NCI-H1048 (cell line): ENCODE measurements at places on chromosomes 3 and 15.

DNA sequence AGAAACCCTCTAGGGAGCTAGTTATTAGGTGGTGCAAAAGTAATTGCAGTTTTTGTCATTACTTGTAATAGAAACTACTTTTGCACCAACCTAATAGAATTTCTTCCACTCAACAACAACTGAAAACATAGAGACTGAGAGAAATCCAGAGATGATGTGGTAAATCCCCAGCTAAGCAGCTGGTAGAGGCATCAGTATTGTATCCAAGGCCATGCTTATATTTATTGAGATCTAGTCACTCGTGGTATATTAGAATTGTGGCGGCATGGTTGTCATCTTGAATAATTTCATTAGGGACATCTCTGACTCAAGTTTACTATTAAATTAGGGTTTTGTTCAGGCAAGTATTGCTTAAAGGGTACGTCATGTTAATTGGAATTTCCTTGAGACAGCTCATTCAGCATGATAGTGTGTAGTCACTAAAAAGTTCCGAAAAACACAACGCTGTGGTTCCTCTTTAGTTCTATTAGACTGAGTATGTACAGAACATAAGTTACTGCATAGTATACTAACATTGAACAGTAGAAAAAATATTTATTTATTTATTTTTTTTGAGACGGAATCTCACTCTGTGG, 35.3 kb downstream of the PAK2 start:
- DNase-seq, result no peak

DNA sequence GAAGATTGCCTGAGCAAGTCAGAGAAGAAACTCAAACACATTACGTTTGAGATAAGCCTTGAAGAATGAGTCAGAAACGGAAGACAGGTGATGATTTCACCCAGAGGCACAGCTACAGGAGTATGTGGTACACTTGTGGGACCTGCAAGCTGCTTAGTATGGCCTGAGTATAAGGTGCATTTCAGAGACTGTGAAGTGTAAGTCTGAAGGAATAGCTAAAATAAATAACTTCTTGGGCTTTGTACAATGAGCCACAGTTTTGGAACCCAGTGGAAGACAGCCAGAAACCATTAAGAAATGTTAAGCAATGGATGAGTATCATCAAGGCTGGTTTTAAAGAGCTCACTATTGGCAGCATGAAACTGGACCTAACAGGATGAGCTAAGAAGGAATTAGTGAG, 826.2 kb downstream of the ROBO1 start:
- no peak for DNase-seq

- DNase-seq, result no peak
These were observed 296 bp downstream of the TPRA1 start for GRCh38 chr3:127590282-127590592.

GRCh38 chr3:106010829-106011228, 142.0 kb upstream of the CBLB start:
- DNase-seq, result no peak

GRCh38 chr3:172604895-172605646, 81.8 kb upstream of the TNFSF10 start:
- no peak for DNase-seq

DNA sequence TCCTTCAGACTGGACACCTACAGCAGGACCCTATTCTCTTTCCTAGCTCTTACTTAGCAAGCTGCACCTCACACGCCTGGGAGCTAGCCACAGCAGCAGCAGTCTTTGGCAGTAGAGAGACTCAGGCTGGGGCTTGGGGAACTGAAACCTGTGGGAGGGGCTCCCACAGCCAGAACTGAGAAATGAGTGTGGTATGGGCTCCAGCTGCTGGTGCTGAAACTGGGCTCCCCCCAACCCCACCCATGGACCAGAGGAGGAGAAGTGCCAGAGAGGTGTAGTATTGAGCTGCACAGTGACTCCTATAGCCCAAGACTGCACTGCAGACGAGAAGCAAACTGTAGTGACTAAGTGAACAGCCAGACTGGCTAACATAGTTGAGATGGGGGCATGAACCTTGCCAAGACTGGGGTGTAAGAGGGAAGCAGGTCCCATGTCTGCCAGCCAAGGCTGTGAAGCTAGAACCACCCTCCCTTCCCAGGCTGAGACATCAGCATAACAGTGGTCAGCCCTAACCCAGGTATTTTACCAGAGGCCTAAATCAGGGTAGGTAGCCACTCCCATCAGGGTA, 62.5 kb downstream of the MYO5A start:
- no peak for DNase-seq

DNA sequence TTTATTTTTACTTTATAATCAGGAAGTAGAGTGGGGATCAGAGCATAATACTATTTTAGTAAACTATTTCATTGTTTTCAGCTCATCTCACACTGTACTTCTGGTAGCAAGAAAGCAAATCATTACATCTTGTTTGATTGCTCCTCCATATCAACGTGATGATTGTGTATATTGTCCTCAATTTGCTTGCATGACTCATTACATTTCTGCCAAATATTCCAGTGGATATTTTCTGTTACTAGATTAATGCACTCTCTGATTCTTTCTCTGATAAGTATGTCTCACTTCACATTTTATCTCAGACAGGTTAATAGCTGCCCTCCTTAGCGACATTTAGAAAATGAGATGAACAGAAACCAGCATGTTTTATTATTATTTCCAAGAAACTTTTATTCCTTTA, 1145.3 kb downstream of the OTOL1 start:
- DNase-seq, result no peak

- DNase-seq, result no peak
These were observed 152.5 kb upstream of the NPHP3 start for GRCh38 chr3:132874701-132875100.

DNA sequence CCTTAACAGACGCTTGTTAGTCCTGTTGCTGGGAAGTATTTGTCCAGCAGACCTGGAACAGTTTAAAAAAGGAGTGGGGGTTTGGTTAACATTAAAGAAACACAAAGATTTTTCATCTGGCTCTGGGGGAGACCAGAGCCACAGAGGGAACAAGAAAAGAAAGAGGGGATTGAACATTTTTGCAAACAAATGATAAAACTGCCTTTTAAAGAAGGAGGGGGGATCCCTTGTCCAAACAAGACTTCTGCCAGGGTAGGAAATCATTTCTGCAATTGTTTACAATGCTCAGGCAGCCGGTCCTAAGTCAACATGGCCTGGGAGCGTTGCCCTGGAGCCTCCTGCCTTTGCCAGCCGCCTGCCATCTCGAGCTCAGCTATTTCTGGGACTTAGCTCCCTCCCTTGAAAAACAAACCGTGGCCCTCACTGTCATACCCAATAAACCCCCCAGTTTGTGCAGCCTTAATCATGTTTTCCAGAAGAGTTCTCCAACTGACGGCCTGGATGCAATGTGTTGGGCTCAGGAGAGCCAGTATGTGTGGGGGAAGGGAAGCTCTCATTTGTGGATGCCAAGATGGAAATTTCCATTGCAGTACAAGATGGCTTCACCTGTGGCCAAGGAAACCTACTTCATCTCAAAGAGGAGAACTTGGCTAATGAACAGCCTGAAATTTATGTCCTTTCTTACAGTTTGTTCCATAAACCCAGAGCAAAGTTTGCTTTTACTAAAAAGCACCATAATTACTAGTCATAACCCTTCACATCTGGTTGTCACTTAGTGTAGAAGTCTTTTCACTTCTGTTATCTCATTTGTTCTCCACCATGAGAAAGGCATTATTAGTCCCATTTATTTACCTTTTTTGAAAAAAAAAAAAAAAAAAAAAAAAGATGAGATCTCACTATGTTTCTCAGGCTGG, 75.9 kb upstream of the RNU6-1 start:
- DNase-seq, result no peak

GRCh38 chr3:72299321-72299802, 514.4 kb upstream of the PROK2 start:
- no peak for DNase-seq

DNA sequence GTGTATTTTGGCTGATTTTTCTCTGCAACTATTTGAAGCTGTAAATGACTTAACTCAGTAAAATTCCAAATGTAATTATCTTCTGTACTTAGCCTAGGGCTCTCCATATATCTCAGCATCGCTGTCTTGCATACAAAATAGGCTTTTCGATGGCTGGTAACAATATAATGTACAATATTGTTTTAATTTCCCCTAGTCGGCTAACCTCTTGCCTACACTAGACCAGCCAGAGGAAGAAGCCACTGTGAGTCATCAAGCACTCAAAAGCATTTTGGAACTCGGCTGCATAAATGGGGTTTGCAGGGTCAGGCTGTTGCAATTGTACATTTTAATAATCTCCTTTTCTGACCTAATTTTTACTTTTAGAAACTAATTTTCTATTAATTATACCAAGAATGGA, 583.8 kb downstream of the FOXP1 start:
- no peak for DNase-seq

DNA sequence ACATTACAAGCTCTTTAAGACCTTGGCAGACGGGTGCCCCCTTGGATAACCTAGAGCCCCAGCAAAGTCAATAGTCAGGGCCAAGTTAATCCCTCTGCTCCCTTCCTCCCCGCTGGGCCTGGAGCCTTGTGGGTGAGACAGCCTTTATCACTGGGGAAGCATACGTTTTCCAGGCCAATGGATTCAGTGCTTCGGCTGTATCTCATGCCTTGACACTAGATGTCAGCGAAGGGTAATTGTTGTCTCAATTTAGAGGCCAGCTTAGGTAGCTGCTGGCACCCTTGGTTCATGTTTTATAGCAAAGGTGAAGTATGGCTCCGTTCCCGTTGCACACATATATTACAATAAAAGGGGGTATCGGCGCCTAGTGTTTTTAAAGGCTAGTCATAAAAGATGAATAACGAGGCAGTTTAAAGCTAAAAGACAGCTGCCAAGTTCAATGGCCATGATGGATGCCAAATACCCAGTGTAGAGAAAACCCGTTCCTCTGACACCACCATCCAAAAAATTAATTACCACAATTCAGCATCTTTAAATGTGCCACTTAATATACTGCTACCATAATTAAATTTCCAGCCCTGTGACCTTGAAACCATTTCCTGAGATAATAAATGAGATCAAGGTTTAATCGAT, 52.3 kb upstream of the BNIP2 start:
- no peak for DNase-seq

GRCh38 chr15:88223084-88223483, 33.5 kb downstream of the NTRK3 start:
- no peak for DNase-seq
